ENCODE measurements at places on chromosomes 1 and 21.

- DNase-seq, result no peak
Observed at GRCh38 chr1:102032534-102032933, 35.8 kb upstream of the OLFM3 start.

GRCh38 chr1:228036701-228037231 is 30.0 kb downstream of the WNT3A start:
- no peak for DNase-seq

GRCh38 chr1:165772739-165773138 is 4.1 kb upstream of the TMCO1 start:
- DNase-seq, result no peak

GRCh38 chr1:171346881-171347280 is 32.9 kb downstream of the FMO4 start:
- no peak for DNase-seq

- DNase-seq, result no peak
Observed at GRCh38 chr1:59730759-59731478, 83.8 kb upstream of the HOOK1 start.

- DNase-seq, result no peak
Observed at GRCh38 chr1:199287647-199288046, 648.8 kb downstream of the PTPRC start.

DNA sequence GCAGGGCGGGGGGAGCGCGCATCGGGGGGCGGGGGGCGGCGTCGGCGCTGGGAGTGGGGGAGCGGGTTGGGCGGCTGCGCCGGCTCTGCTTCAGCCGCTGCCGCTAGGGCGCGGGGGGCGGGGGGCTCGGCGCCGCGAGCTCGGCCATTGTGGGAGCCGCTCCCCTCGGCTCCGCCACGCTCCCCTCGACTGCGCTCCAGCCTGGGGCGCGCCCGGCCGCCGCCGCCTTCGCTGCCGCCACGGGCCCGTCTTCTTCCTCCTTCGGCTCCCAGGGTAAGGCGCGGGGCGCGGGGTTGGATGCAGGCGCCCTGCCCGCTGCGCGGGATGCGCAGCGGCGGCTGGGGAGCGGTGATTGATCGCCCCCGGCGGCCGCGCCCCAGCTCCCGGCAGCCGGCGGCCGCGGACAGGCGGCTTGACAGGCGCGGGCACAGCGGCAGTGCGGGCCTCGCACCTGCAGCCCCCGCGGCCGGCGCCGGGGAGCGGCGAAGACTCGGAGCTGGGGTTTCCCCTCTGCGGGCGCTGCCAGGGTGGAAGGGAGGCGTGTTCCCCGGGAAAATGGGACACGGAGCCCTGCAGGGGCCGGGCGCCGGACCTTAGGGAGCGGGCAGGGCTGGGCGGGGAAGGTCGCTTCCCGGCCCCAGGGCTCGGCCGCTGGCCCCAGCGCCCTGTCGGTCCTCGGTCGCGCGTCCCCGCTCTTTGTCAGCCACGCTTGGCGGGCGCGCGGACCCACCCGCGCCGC is 55.3 kb downstream of the NDUFS5 start:
- peak; percentile 35 for DNase-seq

DNA sequence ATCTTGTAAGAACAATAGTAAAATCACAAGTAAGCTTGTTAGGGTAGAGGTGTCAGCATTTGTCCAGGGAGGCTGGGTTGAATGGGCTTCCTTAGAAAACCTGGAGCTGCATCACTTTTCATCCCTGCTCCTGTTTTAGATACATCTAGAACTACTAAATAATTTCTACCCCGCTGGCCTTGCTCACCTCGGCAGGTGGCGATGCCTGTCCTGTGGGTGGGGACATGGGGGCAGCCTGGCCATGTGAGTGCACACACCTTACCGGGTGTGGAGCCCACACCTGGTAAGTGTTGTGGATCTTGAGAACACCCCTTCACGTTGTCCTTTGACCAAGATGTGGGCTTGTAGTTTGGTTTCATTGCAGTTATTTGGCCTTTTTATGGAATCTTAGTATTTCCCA is 29.7 kb downstream of the URB2 start:
- DNase-seq, result no peak

DNA sequence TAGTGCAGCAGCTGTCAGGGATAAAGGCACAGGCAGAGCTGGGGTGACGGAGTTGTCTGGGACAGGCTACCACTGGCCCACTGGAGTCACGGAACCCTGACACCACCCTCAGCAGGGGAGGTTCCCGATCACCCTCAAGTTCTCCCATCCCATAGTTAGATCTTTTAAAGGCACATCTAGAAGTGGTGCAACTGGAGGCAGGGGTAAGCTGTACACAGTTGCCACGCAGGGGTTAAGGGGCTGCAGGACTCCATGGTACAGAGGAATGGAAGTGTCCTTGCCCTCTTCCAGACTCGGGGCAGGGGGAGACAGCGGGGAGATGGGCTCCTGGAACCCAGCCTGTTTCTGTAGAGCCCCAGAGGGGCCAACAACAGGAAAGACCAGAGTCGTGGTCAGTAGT is 13.3 kb downstream of the CC2D1B start:
- DNase-seq, result no peak

GRCh38 chr21:32203877-32204480 is 74.9 kb downstream of the MIS18A start:
- DNase-seq, result no peak

DNA sequence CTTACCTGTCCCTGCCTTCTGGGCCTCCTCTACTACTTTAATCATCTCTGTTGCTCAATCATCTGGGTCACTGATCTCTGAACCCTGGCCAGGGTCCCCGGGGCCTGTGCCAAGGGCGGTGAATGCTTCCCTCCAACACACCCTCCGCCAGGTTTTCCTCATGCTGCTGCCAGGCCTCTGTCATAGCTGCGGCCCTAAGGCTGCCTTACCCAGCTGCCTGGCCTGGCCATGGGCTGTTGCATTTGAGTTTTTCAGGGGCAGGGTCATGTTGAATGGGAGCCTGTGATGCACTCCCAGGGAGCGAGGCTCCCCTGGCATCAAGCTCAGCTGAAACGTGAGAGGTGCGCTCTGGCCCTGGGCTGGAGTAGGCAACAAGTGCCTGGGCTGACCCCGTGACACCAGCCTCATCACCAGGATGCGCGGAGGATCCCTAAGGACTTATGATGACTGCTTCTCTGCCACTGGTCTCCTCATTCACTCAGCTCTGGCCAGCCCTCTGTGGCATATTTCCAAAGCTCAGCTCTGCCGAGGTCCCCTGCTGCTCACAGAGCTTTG is 7.6 kb downstream of the EDN2 start:
- DNase-seq, result no peak

- DNase-seq, result no peak
Observed at GRCh38 chr1:31957701-31958674, 19.8 kb upstream of the PTP4A2 start.

DNA sequence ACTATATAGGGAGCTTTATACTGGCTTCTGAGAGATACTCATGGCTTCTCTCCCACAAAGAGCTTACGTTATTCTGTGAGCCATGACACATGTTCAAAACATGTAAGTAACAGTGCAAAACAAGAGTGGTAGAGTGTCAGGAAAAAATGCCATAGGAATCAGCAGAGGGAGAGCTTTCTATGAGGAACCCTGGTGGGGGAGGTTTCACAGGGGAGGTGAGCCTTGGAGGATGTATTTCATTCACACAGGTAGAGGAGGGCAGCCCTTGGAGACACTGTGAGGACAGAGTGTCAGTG is 72.7 kb upstream of the LYST start:
- DNase-seq, result no peak

- DNase-seq, result no peak
Observed at GRCh38 chr1:91608876-91609275, 108.2 kb downstream of the CDC7 start.

DNA sequence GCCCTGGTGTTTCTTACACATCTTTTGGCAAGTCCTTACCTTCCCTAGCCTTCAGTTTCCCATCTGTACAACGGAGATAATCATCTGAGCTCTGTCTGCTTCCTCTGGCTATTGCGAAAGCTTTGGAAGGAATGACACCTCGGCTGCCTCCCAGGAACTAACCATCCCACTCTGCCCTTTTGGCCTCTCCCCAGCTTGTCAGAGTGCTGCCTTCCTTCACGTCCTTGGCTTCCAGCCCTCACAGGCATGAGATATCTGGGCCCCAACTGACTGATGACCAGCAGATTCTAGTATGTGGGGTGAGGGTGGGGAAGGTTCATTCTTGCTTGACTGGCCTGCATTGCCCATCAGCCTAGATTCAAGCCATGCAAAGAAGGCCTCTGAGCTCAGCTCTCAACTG is 253.1 kb upstream of the FGGY start:
- DNase-seq, result no peak

GRCh38 chr1:203072002-203072602 is 13.7 kb downstream of the MYOG start:
- no peak for DNase-seq

GRCh38 chr1:19534281-19534680 is 48.9 kb upstream of the CAPZB start:
- no peak for DNase-seq

DNA sequence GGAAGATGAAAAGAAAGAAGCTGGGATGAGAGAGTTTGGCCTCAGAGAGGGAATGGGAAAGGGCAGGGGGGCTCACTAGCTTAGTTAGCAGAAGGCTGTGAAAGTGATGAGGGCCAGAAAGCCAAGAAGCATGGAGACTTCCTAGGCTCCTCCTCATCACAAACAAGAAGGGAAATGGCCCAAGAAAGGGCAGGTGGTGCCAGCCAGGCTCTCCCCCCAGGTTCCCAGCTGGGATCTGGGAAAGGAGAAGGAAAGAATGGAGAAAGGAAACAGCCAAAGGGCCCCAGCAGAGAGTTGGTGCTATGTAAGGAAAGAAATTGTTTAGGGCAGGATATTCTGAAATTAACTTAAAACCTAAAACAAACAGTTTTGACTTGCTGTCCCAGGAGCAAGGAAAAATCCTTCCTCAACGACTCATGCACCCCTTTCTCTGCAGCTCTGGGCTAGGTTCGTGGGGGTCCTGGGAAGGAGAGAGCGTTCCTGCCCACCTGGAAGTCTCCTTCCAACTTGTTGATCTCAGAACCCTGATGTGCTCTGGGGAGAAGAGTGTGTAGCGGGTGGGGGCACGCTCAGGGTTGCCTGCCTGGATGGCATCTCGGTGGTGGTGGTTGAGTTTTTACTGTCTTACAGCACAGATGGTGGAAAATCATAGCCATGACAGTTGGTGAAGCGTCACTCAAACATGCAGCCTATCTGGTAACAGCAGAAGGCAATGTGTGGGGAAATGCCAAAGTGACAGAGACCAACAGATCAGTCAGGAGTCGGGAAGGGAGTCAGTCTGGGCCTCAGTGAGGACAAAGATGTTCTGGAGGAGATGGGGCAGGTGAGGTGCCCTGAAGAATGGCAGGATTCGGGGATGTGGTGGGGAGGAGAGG is 147.3 kb downstream of the CLIC6 start:
- no peak for DNase-seq

GRCh38 chr1:166876540-166876838 is 425 bp upstream of the TADA1 start:
- no peak for DNase-seq

- no peak for DNase-seq
Observed at GRCh38 chr1:29632806-29633615, 396.7 kb downstream of the PTPRU start.

GRCh38 chr1:187261637-187262036 is 432.9 kb downstream of the PLA2G4A start:
- no peak for DNase-seq

GRCh38 chr1:41838266-41838665 is 80.5 kb downstream of the HIVEP3 start:
- no peak for DNase-seq

GRCh38 chr1:31344503-31344902 is 28.4 kb downstream of the FABP3 start:
- DNase-seq, result no peak

GRCh38 chr1:44281962-44282703 is 68.9 kb downstream of the DMAP1 start:
- DNase-seq, result no peak

- DNase-seq, result no peak
Observed at GRCh38 chr1:203289281-203289981, 15.9 kb upstream of the BTG2 start.

DNA sequence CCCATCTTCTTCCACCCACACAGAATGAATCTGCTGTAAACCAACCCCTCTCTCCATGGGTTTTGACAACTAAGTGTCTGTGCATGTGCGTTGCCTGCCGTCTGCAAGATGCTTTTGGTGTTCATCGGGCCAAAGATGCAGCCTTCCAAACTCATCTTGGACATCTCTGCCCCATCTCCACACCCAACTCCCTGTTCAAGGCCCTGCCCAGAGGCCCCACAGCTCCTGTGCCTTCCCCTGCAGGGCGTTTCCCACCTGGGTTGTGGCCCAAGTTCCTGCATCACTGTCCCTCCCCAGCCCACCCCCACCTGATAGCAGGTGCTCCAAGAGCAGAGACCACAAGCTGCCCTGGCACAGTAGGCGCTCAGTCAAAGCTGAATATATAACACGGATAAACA is 103.2 kb downstream of the BCAR3 start:
- no peak for DNase-seq

Data from NCI-H1092 (cell line).